ENCODE measurements at places on chromosomes 13 and 19.
A peak's percentile ranks its signal among the peaks of the same experiment; 100 is the strongest.

GRCh38 chr19:4742723-4743646 lies 19.3 kb upstream of the DPP9 start:
- no peak for DNase-seq

GRCh38 chr19:11361771-11362731 lies 6.8 kb downstream of the PLPPR2 start:
- DNase-seq, result no peak

- DNase-seq, result no peak
These were observed 217.0 kb upstream of the OBI1 start for GRCh38 chr13:78875792-78876580.

DNA sequence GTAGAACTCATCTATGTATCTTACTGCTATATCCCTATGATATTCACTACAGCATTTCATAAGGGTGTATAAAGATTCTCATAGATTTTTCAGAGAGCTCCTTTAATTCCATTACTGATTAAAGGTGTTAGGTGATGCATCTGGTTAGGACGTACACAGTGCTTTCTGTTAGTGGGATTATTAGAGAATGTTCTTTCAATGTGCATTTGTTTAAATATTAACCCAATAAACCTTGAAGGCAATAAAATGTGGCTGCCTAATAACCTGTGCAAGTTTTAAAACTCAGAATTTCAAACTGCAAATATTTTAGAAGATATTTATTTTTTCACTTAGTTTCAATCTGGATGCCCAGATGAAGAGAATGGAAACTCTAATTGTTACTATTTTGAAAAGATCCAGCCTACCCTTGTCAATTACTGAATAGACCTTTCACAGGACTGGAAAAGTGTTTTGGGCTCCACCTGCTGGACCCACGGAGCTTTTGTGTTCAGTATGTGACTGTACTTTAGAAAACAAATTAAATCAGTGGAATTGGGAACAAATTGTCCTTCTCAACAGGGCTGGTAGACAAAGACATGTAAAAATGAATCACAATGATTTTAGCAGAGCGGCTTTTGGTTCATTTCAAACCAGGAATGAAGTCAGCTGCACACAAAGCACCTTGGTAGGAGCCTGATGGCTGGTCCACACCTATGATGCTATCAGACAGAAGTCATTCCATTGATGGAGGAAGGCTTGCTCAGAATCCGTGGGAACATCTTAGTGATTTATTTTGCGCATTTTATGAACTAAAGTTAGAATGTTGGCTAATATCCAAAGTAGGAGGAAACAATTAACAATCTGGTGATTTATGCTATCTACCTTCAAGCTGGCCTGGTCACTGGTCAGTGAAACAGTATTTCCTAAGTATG lies 89.4 kb upstream of the RAP2A start:
- DNase-seq, result no peak

- no peak for DNase-seq
These were observed at the start of gene PCDH17 for GRCh38 chr13:57631596-57632275. Gene PCDH17 (plus strand): TSS chr13:57631744. CDS start chr13:57632547, 803 bp downstream.

GRCh38 chr19:6767081-6767356 lies 216 bp downstream of the SH2D3A start:
- no peak for DNase-seq

- DNase-seq, result no peak
These were observed 14.4 kb downstream of the SAMD4B start for GRCh38 chr19:39356647-39357046.

- no peak for DNase-seq
These were observed 766 bp downstream of the LRRC25 start for GRCh38 chr19:18396471-18397241.

- no peak for DNase-seq
These were observed 193.2 kb upstream of the RFC3 start for GRCh38 chr13:33624740-33625139.

GRCh38 chr19:42386974-42387707 lies 3.0 kb downstream of the CNFN start:
- DNase-seq, result peak; percentile 66

DNA sequence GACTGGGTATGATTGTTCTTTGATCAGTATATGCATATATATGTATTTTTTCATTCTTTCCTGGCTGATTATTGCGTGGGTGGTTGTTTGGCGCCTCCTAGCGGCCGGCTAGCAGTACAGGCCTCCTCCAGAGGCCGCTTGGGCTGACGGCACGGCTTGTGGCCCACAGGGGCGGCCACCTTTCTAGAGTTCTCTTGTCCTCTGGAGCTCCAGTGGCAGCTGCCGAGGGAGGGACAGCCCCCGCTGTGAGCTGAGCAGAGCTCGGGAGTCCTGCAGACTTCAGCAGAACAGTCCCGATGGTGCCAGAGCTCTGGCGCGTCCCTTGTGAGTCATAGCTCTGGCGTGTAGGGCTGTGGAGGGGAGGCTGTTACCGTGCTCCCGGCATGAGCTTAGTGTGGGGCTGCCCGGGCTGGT lies 22.5 kb upstream of the ZNF429 start:
- DNase-seq, result no peak

Measured in stimulated activated CD4-positive, alpha-beta T cell treated with anti-CD3 and anti-CD28 coated beads, TNF-alpha, amount 100 ng/mL, for 1 hour (primary cell).